ENCODE measurements at places on chromosomes 2 and 18.

DNA sequence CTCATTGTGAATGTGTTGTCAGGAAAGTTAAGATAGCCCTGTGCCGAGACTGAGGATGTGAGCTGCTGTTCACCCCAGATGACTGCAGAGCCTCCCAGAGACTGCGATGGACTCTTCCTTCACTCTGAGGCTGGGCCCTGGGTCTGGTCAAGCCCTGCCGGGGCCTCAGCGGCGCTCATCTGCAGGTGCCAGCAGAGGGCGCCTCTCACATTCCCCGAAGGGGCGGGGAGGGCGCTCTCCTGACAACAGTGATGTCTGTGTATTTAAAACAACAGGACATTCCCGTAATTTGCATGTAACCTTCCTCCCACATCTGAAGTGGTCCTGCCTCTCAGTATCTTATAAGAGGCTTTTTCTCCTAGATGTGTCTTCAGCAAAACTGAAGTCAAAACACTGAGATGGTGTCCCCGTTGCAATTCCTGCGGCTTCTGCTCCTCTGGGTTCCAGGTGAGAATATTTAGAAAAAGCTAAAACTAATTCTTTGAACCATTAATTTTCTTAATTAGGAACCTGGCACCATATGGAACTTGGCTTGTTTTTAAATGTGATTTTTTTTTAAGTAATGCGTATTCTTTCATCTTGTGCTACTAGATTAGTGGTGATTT is 1377.9 kb downstream of the RPIA start:
- DNase-seq, result peak; percentile 39

GRCh38 chr18:6629635-6630140 is 99.8 kb upstream of the ARHGAP28 start:
- DNase-seq, result no peak

DNA sequence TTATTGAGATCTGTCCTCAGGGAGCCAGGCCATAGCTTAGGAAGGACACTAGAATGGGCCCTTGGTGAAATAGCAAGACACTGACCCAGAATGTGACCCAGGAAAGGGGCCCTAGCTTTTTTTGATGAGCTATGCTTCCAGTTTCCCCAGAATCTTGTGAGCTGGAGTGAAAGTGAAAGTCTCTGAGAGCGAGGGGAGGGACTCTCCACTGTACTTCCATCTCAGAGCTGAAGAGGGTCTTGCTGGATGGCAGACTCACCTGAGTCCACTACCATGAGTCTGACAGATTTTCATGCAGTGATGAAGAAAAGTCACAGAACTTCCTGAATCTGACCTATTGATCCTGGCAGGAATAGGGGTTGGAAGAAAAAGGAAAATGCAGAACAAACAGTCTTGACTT is 3.1 kb downstream of the ARHGAP25 start:
- DNase-seq, result no peak

- DNase-seq, result no peak
Observed at GRCh38 chr2:3296182-3296972, 81.2 kb downstream of the EIPR1 start.

DNA sequence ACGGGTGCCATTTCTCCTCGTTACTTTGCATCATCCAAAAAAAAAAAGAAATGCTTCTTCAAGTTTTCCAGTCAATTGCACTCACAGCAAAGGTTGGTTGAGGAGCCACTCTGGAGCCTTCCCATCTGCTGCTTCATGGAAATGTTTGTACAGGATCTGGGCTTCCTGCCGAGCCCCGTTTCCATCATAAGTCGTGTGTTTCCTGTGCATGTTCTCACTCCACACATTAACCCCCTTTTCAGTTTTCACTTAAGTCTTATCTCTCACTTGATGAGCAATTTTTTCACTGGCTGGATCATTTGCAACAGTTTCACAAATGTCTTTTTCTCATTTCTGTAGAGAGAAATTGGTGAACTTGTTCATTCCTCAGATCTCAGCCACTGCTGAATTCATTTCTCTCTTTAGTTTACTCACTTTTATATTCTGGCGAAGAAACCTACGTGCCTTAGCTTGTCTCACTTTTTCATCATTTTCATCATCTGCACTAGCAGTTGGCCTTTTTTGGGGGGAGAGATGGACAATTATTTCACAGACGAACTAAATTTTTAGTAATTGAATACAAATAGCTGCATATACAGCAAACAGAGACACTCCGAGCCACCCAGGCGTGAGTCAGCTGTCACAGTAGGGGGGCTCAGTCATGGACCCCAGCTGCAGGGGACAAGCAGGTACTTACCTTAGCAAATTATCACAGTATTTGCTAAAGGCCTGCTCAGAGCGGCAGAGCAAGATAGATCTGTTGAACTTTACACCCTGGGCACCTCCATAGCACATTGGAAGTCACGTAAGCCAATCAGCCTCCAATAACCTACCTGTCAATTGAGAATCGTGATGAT is 750.8 kb upstream of the ID2 start:
- no peak for DNase-seq

DNA sequence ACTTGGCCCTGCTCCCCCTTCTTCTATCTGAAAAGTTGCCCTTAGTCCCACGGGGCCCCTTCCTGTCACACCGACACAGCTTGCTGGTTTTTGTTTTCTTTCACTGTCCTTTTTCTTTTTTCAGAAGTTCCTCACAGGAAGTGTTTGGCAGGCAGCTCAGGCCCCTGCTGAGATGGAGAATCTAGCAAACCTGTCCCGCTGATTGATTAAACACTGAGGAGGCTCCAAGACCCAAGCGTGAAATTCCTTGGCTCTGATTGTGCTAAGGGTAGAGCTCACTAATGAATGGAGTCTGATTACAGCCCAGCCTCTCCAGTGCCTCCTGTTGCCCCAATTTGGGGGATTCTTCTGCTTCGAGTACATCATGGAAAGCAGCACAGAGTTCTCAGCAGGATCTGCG is 365.9 kb upstream of the MEX3C start:
- DNase-seq, result no peak

DNA sequence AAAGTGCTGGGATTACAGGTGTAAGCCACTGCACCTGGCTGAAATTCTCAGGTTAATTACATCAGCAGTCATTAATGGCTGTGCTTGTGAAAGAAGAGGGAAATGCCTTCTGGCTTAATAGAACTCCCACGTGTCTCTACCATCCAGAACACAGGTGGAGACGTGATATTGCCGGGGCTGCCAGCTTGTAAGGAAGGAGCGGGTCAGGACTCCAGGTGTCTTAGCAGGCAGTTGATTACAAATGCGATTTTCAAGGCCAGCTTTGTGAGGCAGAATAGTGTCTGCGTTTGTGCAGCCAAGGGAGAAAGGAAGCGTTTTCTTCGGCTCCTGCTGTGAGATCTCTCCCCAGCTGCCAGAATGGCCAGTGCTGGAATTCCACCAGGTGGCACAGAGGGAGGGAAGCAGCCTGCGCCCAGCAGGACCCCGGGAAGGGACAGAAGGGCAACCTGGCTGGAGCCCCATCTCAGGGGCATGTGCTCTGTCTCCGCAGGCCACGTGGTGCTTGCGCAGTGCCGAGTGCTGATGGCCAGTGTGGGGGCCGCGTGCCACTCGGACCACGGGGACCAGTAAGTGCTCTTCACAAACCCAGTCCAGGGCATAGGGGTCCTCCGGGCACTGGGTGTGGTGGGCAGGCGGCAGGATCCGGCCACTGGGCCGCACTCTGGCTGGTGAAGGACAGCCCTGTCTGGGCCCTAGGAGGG is 3.7 kb upstream of the ESPNL start:
- DNase-seq, result peak; percentile 26
